NCI-H1417 (cell line): ENCODE measurements at places on chromosomes 4 and X.

- DNase-seq: no peak
Measured at GRCh38 chr4:165385126-165385525, 6.3 kb downstream of the CPE start.

GRCh38 chrX:151505796-151506195 is 57.7 kb upstream of the PASD1 start:
- DNase-seq: peak; percentile 8

DNA sequence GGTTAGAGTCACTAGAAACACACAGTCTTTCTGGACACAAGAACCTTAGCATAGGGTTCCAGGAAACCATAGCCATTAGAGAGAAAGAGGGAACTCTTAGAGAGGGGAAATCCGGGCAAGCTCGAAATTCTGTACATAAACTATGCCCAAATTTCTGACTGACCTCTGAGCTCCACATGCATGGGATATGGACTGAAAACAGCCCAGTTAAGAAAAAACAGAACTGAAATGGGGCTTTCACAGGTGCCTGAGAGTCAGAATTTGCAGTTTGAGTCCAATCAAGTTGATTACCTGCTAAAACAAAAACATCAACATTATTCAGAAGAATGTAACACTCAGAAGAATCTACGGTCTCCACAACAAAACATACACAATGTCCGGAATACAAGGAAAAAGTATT is 13.1 kb downstream of the DCHS2 start:
- DNase-seq: no peak

GRCh38 chr4:78562687-78563086 is 11.1 kb downstream of the ANXA3 start:
- no peak for DNase-seq

GRCh38 chrX:12304261-12304660 is 166.0 kb downstream of the FRMPD4 start:
- no peak for DNase-seq

- DNase-seq: no peak
Measured at GRCh38 chr4:53730031-53730805, 138.9 kb upstream of the LNX1 start.

DNA sequence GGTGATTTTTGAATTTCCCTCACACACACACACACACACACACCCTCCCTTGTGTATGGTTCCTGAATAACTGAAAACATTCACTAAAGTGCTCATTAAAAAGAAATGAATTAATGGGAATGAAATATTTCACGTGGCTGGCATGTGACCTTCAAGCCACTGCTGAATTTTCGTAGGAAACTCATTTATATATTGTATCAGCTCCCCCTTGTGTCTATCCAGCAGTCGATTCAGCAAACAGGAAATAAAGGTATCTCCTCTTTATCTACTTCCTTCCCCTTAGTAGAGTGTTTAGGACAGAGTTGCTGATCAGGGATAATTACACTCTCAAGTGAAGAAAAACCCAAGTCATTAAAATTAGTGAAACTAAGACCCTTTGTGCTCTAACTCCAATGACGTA is 912.6 kb upstream of the LCORL start:
- DNase-seq: no peak

DNA sequence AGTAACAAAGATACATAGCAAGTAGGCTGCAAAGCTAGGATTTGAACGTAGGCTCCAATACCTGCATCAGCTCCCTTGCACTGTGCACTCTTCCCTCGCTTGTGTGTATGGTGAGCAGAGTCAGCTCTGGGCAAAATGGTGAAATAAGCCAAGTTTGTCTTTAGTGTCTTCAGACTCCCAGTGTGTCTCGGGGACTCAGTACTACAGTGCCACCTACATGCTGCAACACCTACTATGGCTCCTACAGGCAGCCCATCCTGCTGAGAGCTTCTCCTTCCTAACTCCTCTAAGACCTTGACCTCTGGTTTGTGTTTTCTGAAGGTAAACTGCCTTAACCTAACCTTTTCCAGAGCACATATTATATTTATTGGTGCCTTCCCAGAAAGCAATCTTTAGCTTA is 42.5 kb downstream of the RTL9 start:
- DNase-seq: no peak

DNA sequence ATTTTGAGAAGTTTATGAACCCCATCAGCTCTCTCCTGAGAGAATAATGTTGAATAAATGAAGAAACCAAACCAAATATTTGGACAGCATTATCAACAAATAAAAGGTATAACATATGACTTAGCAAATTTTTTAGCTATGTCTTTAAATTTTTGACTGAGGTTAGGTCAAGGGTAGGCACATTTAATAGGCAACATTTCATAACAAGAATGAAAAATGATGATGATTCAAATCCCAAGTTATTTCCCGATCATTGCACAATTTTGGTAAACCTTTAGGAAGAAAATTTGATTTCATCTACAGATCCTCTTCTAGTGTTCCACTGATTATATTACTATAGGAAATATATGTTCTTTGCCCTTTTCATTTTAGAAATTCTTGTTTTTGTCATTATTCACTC is 123.7 kb upstream of the TLR3 start:
- DNase-seq: no peak

DNA sequence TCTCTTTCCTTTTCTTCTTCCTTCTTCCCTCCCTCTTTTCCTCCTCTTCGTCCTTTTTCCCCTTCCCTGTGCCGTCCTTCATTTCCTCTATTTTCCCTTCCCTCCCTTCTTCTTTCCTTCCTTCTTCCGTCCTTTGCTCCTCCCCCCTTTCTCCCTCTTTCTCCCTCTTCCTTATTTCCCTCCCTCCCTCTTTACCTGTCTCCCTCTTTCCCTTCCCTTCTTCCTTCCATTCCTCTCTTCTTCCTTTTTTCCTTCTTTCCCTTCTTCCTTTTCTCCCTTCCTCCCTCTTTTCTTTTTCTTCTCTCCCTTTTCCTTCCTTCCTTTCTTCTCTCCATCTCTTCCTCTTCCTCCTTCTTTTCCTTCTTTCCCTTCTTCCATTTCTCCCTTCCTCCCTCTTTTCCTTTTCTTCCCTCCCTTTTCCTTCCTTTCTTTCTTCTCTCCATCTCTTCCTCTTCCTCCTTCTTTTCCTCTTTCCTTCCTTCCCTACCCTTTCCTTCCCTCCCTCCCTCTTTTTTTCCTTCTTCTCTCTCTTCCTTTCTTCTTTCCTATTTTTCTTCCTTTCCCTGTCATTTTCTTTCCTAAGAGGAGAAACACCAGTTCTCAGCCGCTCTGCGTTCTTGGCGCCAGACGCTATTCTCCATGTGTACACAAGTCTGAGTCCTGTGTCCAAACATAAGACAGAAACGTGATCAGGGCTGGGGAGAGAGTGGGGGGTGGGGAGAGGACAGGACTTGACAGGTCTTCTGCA is 597.1 kb downstream of the MID1IP1 start:
- peak; percentile 87 for DNase-seq

GRCh38 chr4:181147416-181147951 is 1095.7 kb upstream of the TENM3 start:
- no peak for DNase-seq

GRCh38 chr4:150769845-150770244 is 187.9 kb downstream of the MAB21L2 start:
- DNase-seq: no peak

- DNase-seq: no peak
Measured at GRCh38 chr4:69649629-69650028, 3.4 kb downstream of the UGT2A1 start.

- DNase-seq: no peak
Measured at GRCh38 chr4:75547647-75548387, 8.0 kb upstream of the ODAPH start.

- DNase-seq: no peak
Measured at GRCh38 chr4:135464311-135464710, 1262.7 kb upstream of the PABPC4L start.

DNA sequence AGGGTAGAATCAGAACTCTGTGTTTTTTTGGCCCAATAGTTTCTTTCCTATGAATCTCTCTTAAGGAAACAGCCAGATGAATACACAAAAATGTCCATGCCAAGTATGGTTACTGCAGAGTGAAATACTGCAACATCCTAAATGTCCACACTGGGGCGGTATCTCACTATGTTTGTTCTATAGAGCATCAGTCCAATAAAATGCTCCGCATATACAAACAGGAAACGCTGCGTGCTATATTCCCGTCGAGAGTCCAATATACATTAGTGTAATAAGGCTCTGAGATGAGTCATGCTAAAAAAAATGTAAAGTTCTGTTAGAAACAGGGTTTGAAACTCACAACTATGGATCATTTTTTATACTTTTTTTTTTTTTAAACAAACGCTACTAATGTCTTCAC is 72.9 kb upstream of the ENOX2 start:
- DNase-seq: peak; percentile 51

GRCh38 chr4:143641361-143641760 is 59.1 kb downstream of the FREM3 start:
- DNase-seq: no peak

GRCh38 chrX:45198301-45198700 is 2.4 kb downstream of the DIPK2B start:
- no peak for DNase-seq

GRCh38 chrX:42219231-42219630 is 295.9 kb upstream of the CASK start:
- no peak for DNase-seq

GRCh38 chr4:72525938-72526337 is 43.1 kb downstream of the ADAMTS3 start:
- DNase-seq: no peak

GRCh38 chr4:133969202-133969848 is 232.3 kb downstream of the PABPC4L start:
- peak; percentile 57 for DNase-seq
